Camera-type eye (tissue), 1 donor: ENCODE measurements at places on chromosomes 1 and 21. TPM values are rescaled to one million over a fixed set of nuclear protein-coding genes. Genes with fewer than 3 reads are reported as not detected.

The IL6R gene
- 4.6 TPM for total RNA-seq

The TNNI3K gene
- total RNA-seq, result 4.1 TPM

The SYT6 gene
- 10.3 TPM for total RNA-seq

The NBPF6 gene
- not detected for total RNA-seq

The TEX38 gene
- not detected for total RNA-seq

The IGSF21 gene
- total RNA-seq, result 14.3 TPM

The UBASH3A gene
- not detected for total RNA-seq

The PLA2G2C gene
- not detected for total RNA-seq

The PKLR gene
- 1.0 TPM for total RNA-seq

The KRTAP12-2 gene
- not detected for total RNA-seq

The PLPPR4 gene
- 39.2 TPM for total RNA-seq

The CSF3R gene
- total RNA-seq, result 8.8 TPM

The TRMT13 gene
- total RNA-seq, result 74.4 TPM

The MFAP2 gene
- 52.1 TPM for total RNA-seq

The IL20 gene
- total RNA-seq, result not detected

The PRKAB2 gene
- 31.9 TPM for total RNA-seq

The CFAP74 gene
- 0.27 TPM for total RNA-seq

The MYOG gene
- total RNA-seq, result 19.8 TPM

The LCE1B gene
- not detected for total RNA-seq

The GNG4 gene
- total RNA-seq, result 9.9 TPM

The CLCA1 gene
- total RNA-seq, result not detected

The TSHB gene
- not detected for total RNA-seq

The LIN28A gene
- total RNA-seq, result not detected

The CYYR1 gene
- total RNA-seq, result 12.6 TPM

The DR1 gene
- total RNA-seq, result 57.9 TPM

The AK5 gene
- 11.2 TPM for total RNA-seq

The WNT4 gene
- total RNA-seq, result 3.1 TPM

The LCE4A gene
- not detected for total RNA-seq

The GREM2 gene
- total RNA-seq, result 6.4 TPM

The C8A gene
- total RNA-seq, result not detected

The PLPPR5 gene
- 7.3 TPM for total RNA-seq

The TDRD5 gene
- 0.99 TPM for total RNA-seq

The DISC1 gene
- 37.0 TPM for total RNA-seq
